ENCODE measurements at places on chromosomes 6 and 20.

DNA sequence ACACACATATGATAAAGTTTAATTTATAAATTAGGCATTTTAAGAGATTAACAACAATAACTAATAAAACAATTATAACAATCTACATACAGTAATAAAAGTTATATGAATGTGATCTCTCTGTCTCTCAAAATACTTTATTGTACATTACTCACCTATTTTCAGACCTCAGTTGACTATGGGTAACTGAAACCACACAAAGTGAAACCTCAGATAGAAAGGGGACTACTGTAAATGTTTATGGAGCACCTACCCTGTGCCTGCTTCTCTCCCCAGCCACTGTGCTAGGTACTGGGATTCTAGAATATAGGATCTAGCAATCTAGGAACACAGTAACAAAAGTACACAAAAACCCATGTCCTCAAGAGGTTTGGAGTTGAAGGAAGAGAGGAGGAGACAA lies 63.4 kb upstream of the BTN3A2 start:
- no peak for DNase-seq

DNA sequence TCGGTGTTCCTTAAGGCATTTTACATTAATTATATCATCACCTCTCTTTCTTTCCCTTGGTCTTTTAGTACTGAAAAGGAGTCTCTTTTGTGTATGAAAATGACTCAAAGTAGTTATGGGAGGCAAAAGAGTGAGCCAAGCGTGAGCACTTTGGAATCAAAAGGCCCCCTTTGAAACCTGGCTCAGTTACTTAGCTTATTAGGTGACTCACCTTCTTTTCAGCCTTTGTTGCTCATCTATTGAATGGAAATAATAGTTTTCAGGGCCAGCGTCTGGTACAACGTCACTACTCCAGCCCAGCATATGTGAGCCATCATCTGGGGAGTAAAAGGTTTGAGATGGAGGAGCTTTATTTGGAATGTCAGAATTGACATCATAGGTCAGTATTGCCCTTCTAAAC lies 147.4 kb upstream of the SCGN start:
- DNase-seq, result no peak

- no peak for DNase-seq
Measured at GRCh38 chr6:72876256-72876655, 254.4 kb downstream of the KCNQ5 start.

DNA sequence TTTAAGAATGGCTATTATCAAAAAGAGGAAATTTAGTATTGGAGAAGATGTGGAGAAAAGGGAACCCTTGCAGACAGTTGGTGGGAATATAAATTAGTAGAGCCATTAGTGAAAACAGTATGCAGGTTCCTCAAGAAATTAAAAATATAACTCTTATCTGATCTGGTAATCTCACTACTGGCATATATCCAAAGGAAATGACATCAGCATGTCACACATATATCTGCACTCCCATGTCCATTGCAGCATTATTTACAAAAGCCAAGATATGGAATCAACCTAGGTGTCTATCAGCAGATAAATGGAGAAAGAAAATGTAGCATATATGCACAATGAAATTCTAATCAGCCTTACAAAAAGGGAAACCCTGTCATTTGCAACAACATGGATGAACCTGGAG lies 2.6 kb downstream of the SIRPG start:
- DNase-seq, result no peak
